ENCODE measurements at places on chromosomes 6 and 20.

GRCh38 chr20:63014287-63014686, 7.5 kb upstream of the BHLHE23 start:
- DNase-seq, result no peak

DNA sequence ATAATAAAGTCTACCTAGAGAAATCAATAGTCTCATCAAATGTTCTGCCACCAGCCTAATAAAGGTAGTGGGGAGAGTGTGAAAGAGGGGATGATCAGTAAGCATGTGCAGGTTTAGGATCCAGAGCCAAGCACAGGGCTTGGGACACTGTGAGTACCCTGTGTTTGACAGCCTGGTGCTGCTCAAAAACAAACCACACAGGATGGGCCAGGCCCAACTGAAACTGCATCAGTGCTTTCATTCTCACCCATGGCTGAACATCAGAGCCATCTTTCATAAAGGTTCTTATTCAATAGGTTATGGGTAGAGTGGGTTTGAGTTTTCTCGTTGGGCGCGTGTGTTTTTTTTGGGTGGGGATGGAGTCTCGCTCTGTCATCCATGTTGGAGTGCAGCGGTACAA, 87.3 kb upstream of the NHSL1 start:
- no peak for DNase-seq

GRCh38 chr6:21595285-21596144, 2.0 kb downstream of the SOX4 start:
- DNase-seq, result peak; percentile 77

DNA sequence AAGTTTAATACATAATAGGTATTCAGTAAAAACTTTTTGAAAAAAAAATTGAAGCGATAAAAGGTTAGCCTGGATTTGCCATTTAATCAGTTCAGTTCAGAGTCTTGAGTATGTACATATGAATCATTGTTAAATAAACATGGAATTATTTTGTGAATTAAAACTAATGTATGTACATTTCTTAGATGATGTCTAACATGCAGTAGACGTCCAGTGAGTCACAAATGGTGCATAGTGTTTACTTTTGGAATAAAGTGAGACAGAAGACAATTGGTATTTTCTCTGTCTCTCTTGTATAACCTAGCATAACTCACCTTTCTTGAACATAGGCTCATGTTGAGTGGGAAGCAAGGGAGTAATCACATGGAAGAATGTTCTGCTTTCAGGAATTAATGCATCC, 83.5 kb downstream of the EYS start:
- no peak for DNase-seq

DNA sequence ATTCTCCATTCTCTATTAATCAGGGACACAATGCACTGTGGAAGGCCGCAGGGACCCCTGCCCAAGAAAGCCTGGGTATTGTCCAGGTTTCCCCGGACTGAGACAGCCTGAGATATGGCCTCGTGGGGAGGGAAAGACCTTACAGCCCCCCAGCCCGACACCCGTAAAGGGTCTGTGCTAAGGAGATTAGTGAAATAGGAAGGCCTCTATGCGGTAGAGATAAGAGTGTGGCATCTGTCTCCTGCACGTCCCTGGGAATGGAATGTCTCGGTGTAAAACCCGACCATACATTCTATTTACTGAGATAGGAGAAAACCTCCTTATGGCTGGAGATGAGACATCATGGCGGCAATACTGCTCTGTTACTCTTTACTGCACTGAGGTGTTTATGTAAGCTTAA, 15.7 kb upstream of the EIF2S2 start:
- no peak for DNase-seq

DNA sequence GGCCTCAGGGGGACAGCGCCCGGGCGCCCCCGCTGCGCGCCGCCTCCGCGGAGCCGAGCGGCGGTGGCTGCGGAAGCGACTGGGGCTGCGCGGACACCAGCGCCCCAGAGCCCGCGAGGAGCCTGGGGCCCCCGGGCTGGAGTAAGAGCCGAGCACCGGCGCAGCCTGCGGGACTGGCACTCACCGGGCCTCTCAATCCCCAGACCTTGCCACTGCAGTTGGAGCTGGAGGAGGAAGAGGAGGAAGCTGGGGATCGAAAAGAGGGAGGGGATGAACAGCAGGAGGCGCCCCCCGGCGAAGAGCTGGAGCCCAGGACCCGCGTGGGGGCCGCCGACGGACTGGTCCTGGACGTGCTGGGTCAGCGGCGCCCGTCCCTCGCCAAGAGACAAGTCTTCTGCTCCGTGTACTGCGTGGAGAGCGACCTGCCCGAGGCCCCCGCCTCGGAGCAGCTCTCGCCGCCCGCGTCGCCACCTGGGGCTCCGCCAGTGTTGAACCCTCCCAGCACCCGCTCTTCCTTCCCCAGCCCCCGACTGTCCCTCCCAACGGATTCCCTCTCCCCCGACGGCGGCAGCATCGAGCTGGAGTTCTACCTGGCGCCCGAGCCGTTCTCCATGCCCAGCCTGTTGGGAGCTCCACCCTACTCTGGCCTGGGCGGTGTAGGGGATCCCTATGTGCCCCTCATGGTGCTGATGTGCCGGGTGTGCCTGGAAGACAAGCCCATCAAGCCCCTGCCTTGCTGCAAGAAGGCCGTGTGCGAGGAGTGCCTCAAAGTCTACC, 590 bp downstream of the RNF217 start:
- peak; percentile 83 for DNase-seq

DNA sequence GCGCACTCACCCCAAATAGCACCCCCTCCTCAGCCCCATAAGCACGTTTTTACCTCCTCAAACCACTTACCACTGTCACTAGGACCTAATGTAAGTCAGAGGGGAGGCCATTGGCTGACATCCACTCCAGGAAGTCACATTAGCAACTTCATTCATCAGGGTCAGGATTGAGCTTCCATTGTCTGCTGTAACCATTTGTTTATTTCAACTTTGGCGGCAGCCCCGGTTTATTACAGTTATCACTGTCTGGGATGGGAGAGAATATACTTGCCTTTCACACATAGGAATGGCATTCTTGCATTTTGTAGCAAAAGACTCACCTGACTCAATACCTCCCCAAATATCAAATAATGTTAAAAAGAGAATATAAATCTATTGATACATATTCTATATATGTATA, 38.3 kb downstream of the MAFB start:
- DNase-seq, result no peak

DNA sequence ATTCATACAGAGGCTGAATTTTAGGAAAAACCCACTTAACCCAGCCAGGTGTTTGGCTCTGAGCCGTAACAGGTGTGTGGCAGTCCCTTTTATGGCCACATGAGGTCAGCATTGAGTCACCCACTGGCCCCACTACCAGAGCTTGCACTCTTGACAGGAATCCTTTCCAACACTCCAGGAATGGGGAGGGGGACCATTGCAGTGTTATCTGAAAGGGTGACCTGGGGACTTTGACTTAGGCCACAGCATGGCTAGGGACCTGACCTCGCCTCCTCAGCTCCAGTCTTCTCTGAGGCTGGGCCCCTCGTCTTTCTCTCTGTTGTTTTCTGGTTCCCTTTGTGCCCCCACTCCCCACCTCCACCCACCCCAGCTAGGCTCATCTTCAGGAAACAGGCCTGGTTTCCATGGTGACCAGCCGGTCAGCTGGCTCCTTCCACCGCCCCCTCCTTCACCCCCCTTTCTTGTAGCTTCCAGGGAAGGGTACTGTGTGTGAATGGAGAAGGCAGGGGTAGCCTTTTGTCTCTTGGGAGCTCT, 2.1 kb upstream of the TMEM151B start:
- DNase-seq, result peak; percentile 63

DNA sequence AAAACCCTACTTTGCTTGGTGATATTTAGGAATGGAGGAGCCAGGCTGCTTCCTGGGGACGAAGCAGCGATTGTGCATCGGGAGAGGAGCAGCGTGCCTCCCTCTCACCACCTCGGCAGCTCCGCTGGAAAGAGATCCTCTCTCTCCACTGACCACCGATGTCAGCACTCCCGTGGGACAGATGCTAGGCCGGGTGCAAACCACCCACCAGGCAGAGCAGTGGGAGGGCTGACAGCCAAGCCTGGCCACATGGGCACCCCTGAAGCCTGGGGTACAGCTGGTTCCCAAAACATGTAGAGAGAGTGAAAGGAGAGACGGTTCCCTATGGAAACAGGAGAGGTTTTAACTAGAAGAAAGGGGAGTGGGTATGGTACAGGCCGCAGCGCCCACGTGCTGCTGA, 220.0 kb downstream of the ANKRD60 start:
- no peak for DNase-seq

- no peak for DNase-seq
These were observed at the start of gene PRSS35 for GRCh38 chr6:83511901-83512681. Gene PRSS35 (plus strand): TSS chr6:83512534. CDS start chr6:83523442, 10,908 bp downstream.

GRCh38 chr6:14804785-14805210, 441.1 kb upstream of the JARID2 start:
- DNase-seq, result peak; percentile 70

DNA sequence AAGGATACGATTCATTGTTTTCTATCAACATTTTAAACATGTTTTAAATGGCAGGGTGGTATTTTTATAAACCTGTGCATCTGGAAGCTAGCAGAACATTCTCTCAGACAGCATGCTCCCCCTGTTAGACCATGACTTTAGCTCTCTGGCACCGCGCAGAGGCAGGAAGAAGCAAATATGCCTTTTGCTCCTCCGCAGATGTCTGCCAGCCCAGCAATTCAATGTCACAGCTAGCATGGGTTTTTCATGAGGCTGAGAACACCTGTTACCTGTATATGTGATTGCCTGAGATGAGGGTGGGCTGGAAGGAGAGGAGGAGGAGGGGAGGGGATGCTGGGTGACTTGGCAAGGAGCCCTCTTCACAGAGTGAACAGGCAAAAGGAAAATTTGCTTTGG, 6.7 kb downstream of the MTCH1 start:
- peak; percentile 60 for DNase-seq

DNA sequence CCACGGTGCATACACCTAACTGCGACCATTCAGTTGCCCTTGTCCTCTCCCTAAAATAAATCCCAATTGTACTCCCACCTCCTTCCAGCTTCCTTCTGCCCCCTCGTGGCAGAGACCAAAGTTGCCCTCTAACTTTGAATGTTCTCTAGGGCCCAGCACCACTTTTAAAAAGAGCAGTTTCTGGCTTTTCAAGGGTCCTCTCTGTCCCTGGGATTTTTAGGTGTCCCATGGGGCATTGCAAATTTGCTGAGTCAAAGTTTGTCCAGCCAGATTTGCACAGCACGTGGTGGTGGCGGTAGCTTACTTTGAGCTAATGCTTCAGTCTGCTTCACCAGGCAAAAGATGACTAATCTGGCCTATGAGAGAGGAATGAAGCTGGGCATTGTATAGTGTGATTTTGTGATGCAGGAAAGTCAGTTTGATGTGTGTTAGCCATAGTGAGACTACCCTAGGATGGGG, 100.2 kb downstream of the PERP start:
- no peak for DNase-seq

- DNase-seq, result no peak
These were observed 40.5 kb downstream of the TGM6 start for GRCh38 chr20:2421247-2421646.

- DNase-seq, result no peak
These were observed 86.4 kb downstream of the CEBPB start for GRCh38 chr20:50277064-50277415.

GRCh38 chr6:14333556-14334305, 216.2 kb downstream of the CD83 start:
- peak; percentile 52 for DNase-seq

- DNase-seq, result no peak
These were observed 585 bp upstream of the DSE start for GRCh38 chr6:116369964-116370759.

- DNase-seq, result peak; percentile 20
These were observed 72.4 kb downstream of the ATG5 start for GRCh38 chr6:106253172-106253571.

DNA sequence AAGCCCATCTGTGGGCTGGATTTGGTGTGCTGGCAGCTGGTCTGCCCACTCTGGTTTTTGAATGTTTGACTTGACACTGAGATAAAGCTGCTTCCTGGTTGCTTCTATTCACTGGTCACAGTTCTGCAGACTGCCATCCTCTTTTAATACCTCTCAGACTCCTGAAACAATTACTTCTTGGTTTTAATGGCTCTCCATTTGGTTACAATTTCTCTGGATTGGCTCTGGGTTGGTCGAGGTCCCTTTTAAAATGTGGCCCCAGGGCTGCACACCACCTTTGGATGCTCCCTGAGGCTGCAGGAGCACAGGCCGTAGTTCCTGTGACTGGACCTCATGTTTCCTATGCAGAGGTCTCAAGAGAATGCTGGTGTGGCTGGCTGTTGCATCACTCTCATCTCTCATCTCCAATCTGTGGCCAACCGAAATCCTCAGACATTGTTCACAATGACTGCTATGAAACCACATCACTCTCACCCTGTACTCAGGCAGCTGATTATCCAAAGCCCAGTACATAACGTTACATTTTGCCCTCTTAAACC, 98.5 kb downstream of the INSM1 start:
- peak; percentile 31 for DNase-seq

DNA sequence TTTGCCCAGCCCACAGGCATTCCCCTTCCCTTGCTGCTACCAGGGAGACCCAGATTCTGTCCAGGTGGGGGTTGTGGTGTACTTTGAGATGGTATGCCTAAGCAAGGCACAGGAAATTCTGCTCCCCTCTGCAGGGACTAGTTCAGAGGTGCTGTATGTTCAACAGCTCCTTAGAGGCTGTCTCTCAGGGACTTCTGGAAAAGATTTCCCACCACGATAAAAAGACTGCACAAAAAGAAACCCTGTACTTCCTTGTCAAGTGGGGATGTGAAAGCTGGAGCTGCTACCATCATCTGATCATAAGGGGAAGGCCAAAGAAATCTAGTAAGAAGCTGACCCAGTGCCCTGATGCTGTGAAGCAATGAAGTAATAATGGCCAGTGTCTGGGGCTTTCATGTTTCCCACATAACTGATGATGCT, 51.5 kb upstream of the SMIM29 start:
- DNase-seq, result no peak

DNA sequence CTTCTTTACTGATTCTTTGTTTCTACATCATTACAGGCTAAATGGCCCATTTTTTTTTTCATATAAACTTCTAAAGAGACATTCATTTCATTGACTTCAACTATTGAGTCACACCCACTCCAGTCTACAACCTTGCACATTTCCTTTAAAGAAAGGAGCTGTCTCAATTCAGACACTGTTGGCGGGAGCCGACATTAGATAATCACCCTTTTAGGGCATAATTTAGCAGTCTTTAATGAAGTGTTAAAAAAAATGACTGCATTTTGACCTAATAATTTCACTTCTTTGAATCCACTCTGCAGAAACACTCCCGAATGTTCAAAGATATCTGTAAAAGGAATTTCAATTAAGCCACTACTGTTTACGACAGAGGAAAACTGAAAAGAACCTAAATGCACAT, 1.5 kb downstream of the EPM2A start:
- peak; percentile 22 for DNase-seq

GRCh38 chr6:135182071-135183001, 1.2 kb downstream of the MYB start:
- DNase-seq, result no peak

GRCh38 chr20:34542439-34542838, 16.1 kb upstream of the MAP1LC3A start:
- DNase-seq, result no peak

- DNase-seq, result peak; percentile 72
These were observed 114.4 kb upstream of the PRND start for GRCh38 chr20:4607287-4607713.

GRCh38 chr6:148857798-148858390, 111.1 kb downstream of the UST start:
- peak; percentile 32 for DNase-seq

- no peak for DNase-seq
These were observed 980 bp downstream of the MBOAT1 start for GRCh38 chr6:20211037-20211940.
